Mesendoderm (in vitro differentiated cells): ENCODE measurements at places on chromosomes 5 and 9.

DNA sequence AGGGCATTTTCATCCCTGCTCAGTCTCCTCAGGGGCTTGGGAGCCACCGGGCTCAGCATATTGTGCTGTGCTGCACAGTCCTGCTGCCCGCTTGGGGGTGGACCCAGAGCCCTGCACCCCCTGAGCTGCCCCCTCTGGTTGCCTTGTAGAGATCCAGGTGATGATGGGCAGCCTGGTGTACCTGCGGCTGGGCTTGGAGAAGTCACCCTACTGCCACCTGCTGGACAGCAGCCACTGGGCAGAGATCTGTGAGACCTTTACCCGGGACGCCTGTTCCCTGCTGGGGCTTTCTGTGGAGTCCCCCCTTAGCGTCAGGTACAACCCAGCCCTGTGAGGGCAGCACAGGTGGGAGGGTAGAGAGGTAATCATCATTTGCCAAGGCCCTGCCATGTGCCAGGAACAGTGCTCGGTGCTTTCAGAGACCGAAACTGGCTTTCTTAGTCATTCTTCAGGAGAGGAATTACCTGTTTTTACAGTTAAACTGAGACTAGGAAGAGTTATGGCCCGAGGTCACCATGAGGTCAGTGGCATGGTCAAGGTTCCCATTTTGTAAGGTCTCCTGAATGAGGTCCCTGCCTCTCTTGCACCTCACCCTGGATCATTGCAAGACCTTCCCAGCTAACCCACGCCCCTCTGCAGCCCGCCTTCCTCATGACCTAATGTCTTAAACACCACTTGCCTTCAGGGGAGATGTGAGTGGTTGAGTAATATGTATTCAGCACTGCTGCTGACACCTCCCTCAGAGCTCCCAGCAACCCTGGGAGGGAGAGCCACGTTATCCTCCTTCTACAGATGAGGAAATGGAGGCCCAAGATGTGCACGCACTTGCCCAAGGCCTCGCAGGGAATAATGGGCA is 7.5 kb downstream of the NHP2 start:
- DNase-seq = peak; percentile 89

GRCh38 chr9:124428751-124429529 is 13.7 kb upstream of the PSMB7 start:
- DNase-seq = no peak

DNA sequence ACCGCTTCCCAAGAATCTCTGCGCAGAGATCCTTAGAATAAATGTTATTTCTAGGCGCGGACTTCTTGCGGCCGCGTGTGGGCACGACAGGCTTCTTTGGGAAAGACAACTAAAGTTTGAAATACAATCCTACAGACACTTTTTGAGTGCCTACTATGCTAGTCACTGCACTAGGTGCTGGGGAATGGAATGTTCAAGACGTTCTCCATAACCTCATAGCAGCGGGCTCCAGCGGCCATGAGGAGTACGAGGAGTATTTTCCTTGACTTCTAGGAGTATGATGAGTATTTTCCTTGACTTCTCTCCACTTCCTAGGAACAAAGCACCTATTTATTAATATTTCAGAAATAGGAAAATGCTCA is 636 bp upstream of the PWWP2A start:
- DNase-seq = no peak

DNA sequence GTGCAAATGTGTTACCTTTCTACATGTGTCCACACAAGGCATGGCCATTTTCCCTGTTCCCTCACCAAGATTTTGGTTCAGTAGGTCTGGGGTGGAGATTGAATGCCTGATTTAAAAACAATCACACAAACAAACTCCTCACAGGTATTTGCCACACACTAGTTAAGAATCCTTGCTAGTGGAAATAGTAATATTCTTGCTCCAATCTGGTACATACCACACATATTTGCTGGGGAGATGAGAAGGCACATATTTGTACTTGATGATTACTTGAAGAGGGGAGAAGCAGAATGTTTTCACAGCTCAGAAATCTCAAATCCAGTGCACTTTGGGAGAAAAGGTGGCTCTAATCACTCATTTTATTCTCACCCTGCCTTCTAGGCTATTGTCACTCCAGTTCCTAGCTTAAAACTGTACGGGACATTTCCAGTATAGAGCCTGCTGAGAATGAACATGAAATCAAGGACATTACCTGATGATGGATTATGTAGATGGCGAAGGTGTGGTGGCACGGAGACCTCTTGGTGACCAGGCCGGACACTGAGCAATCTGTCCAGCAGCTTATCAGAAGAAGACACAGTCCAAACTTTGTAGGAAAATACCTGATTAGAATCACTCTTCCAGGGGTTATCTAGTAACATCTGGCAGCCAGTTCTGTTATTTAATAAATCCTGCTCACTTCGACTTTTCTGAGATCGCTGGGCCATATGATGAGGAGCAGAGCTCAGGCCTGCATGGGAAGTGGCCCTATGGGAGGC is 116.1 kb upstream of the IL6ST start:
- no peak for DNase-seq

GRCh38 chr5:54671681-54672080 is 154.1 kb downstream of the SNX18 start:
- no peak for DNase-seq

DNA sequence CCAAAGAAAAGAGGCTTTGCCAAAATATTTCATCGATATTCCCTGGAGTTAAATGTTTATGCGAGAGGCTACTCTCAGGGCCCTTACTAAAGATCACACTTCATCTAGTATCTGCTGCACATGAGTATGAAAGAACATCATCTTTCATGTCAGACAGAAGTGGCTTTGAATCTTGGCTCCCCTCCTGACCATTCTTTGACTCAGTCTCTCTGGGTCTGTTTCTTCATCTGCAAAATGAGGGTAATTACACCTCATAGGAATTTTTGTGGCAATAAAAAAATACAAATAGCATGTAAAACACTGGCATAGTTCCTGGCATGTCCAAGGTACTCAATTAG is 58.1 kb downstream of the SLIT3 start:
- DNase-seq = no peak

DNA sequence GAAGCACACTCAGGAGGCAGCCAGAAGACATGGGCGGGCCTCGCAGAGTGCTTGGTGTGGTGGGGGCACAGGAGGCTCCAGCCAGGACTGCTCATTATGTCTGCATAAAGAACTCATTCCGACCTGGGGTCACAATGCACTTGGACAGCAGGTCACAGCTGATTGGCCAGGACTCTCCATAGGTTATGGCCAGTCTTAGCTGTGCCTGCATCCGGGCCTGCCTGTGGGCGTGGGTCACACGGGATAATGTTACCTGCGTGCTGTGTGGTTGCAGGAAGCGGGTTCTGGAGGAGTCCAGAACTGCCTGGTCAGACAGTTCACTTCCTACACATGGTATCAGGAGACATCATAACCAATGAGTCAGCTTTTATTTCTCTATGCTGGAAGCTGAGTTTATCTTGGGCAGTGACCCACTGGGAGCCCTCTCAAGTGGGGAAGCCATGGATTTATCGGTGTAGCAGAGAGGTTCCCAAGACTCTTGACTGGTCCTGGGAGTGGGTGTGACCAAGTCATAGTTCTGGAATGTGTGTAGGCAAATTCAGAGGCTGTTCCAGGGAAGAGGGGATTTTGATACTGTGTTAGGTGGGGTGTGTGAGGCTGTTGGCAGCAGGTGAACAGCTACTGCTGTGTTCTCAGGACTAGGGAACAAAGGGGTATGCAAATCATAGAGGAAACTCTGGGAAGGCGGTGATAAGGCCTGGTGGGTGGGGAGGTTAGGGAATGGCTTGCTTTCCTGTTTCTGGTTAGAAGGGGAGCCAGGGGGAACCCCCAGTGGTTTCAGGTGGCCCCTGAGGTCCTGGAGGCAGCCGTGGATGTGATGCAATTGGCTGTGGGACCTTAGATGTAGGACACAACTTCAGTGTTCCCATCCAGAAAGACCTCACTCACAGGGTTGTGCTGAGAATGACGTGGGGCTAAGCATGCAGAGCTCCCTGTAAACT is 51.3 kb downstream of the ARHGEF37 start:
- no peak for DNase-seq

DNA sequence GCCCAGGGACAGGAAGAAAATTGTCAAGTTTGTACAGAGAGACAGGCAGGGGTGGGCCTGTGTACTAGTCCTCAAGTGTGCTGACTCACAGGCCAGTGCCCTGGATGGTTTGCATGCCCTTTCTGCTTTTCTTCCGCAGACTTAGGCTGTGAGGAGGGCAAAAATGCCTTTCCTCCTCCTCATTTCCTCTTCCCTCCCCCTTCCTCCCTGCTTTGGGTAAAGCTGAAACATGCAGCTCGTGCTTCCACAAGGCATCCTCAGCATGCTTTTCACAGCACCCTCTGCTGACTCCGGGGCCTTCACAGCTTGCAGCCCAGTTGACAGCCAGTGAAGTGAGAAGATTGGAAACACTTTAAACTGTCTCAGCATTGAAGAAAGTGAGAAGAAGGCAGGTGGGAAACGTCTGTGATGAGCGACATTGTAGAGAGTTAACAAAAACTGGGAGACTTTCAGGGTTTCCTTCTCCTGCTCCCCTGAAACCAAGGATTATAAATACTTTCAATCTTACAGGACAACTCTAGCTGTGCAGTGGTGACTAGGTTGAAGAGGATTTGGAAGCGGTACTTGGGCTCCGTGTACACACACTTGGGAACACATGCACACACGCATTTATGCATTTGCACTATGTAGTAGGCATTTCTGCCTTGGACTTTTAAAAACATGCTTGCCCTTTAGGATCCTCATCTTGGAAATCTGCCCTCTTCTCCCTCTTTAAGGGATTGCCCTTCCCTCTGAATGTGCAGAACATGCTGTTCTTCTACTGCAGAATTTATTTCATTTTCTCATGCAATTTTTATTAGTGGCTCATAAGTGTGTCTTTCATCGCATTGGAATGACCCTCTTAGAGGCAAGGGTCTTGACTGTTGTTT is 138.8 kb downstream of the GRIA1 start:
- DNase-seq = peak; percentile 98

DNA sequence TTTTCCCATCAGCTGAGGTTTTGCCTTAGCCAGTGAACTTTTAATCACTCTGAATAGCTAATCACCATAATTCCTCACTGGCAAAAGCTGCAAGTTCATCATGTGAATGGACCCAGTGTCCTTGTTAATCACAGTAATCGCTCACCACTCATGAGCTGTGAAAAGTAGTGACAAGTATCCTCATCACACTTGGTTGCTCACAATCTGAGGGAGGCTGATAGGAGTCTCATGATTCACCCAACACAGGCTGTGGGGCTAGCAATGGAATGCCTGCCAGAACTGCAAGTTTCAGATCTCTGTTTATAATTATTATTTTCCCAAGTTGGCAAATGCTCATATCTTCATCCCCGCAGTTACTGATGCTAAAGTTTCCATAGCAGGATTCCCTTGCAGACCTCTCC is 467.2 kb downstream of the KIF4B start:
- peak; percentile 62 for DNase-seq

GRCh38 chr9:113958556-113958955 is 82.4 kb downstream of the ZNF618 start:
- DNase-seq = no peak

GRCh38 chr5:40909264-40909663 is at the start of gene C7:
C7 (plus strand) TSS chr5:40909497; CDS start chr5:40909611, 114 bp downstream.
- peak; percentile 29 for DNase-seq

GRCh38 chr5:158133369-158133768 is 274.4 kb upstream of the CLINT1 start:
- no peak for DNase-seq

GRCh38 chr9:71769175-71770161 is 1.2 kb upstream of the CEMIP2 start:
- DNase-seq = peak; percentile 96

- DNase-seq = no peak
Measured at GRCh38 chr9:126218359-126219125, 108.1 kb upstream of the MVB12B start.

GRCh38 chr5:45189481-45189880 is 380.7 kb downstream of the MRPS30 start:
- DNase-seq = no peak

DNA sequence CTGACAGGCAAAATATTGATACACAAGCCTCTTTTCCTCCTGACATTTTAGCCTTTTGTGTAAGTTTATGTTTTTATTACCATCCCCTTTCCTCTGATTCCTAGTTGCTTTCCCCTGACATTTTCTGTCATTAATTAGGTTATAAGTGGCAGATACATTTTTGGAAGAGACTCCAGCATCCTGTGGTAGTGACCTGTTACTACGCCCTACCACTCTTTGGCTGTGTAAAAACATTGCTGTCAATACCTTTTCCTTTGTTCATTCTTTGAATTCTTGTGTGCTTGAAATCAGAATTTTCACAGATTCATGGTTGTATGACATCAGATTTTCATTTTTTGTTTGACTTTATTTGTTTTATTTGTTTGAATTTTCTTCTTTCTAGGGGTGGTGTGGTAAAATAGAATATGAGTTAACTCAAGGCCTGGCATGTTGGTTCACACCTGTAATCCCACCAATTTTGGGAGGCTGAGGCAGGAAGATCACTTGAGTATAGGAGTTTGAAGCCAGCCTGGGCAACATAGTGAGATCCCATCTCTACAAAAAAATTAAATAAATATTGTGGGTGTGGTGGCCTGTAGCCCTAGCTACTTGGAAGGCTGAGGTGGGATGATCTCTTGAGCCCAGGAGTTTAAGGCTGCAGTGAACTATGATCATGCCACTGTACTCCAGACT is 43.4 kb downstream of the UBE2R2 start:
- DNase-seq = peak; percentile 24

GRCh38 chr5:36173426-36173825 is 21.5 kb downstream of the SKP2 start:
- DNase-seq = no peak

GRCh38 chr5:141479776-141480175 is 4.0 kb downstream of the PCDHGC3 start:
- no peak for DNase-seq

GRCh38 chr5:39843767-39844166 is 419.0 kb upstream of the DAB2 start:
- DNase-seq = no peak

DNA sequence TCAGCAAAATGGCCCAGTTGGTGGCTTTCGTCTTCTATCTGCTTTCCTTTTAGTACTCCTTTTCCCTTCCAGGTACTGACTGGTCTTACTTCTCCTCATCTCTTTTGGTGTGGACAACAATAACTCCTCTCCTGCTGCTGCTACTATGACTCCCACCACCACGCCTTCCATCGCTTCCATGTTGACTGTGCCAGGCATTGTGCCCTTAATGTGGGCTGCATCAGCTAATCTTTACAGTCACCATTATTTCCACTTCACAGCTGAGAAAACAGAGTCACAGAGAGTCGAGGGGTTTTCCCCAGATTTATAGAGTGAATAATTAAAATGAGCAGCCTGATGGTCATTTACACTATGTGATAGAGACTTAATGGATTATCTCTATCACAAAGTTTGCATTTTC is 184.9 kb upstream of the IL12B start:
- no peak for DNase-seq

GRCh38 chr9:111728617-111729366 is 65.9 kb downstream of the SHOC1 start:
- no peak for DNase-seq
